ENCODE measurements at places on chromosomes 12 and 14. TPM values are rescaled to one million over a fixed set of nuclear protein-coding genes. Genes with fewer than 3 reads are reported as not detected.

GRCh38 chr14:78455896-78456435 lies 285.8 kb downstream of the NRXN3 start:
- DNase-seq: no peak

DNA sequence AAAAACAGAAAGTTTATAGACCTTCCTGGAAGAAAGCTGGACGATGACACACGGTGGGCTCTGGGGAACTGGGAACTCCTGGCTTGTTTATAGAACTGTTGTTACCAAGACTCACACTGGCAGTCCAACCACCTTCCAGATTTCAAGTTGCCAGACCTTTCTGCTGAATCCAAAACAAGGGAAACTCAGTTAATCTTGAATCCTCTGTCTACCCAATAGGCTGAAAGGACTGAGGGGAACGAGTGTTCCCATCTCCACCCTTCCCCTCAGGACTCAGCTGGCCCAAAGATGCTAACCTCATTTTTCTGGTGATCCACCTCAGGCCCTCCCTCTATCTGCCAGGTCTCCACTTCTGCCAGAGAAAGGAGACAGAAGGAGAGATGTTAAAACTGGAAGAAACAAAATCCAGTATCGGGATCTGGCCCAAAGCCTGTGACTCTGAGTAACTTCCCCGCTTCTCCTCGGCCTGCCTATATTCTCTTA lies 231.4 kb downstream of the ANO2 start:
- no peak for DNase-seq

DNA sequence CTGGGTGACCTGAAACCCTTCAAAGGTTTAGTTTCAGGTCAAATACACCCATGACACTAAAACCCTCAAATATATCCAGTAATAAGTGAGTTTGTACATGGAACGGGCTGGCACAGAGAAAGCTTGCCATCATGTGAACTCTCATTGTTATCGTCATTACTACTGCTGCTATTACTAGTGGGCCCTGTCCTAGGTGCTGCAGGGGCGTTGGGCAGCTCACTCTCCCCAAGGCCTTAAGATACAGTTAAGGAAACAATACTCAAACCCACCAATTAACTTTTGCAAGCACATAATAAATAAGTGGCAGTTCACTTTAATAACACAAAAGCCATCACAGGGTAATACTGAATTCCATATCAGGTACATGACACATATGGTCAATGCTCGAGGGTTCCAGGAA lies 71.3 kb downstream of the SPTB start:
- no peak for DNase-seq

DNA sequence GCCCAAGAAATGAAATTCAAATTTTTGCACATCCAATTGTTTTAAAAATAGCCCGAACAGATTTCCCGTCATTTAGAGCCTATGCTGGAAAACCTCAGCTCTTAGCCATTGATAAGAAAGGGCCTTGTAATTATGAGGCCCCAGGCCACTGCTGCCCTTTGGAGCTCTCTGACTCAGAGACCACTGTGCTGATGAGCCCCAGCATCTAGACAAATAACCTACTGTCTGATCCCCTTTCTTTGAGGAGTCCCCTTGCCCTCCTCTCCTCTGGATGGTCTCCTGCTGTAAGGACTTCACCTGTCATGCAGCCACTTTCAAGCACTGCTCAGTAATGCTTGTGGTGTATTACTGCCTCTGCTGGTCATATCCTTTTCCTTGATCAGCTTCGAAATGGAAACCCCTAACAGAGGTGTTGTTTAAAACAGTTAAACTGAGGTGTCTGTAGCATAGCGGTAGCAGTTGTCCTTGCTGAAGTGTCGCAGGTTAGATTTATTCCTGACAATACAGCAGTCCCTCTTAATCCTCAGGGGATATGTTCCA lies 159.9 kb upstream of the SRRM4 start:
- DNase-seq: no peak

DNA sequence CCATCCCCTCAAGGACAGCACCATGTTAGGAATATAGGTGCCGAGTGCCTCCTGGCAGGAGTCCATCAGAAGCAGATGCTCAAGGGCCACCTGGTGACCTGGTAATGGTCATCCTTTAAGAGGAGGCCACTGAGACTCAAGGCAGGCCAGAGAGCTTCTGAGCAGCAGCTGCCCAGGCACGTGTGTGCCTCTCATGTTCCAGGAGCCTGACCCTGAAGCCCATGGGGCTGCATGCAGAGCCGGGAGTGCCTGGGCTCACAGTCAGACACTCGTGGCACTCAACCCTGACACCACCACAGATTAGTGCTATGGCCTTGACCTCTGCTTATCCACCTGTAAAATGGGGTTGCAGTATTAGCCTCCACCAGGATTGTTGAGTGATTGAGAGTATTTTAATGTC lies 45.6 kb downstream of the C14orf132 start:
- DNase-seq: peak; percentile 33

Gene GYS2
- total RNA-seq: not detected

Gene FBXL14
- 12.4 TPM for total RNA-seq

Gene IFNG-AS1
- total RNA-seq: not detected
